ENCODE measurements at places on chromosomes 16 and 17.
A peak's percentile ranks its signal among the peaks of the same experiment; 100 is the strongest.

- DNase-seq: no peak
Observed at GRCh38 chr17:72640415-72641165, 451.9 kb downstream of the SLC39A11 start.

- DNase-seq: no peak
Observed at GRCh38 chr16:84055366-84055765, 12.8 kb upstream of the SLC38A8 start.

DNA sequence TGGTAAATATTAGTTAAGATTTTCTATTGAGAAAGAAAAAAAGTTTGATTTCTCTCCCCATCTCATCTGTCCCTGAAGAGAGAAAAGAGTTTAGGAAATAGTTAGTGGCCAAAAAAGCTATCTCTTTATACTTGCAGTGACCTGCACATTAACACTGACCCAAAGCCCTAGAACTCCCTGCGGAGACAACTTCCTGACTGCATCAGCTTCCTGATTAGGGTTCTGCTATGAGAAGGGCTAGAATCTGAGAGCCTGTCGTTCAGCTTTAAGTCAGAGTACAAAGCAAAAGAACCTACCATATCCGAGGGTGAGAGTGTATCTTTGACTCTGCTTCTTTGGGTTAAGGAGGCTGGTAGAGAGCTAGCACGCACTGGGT, 24.7 kb downstream of the LIMD2 start:
- DNase-seq: no peak

DNA sequence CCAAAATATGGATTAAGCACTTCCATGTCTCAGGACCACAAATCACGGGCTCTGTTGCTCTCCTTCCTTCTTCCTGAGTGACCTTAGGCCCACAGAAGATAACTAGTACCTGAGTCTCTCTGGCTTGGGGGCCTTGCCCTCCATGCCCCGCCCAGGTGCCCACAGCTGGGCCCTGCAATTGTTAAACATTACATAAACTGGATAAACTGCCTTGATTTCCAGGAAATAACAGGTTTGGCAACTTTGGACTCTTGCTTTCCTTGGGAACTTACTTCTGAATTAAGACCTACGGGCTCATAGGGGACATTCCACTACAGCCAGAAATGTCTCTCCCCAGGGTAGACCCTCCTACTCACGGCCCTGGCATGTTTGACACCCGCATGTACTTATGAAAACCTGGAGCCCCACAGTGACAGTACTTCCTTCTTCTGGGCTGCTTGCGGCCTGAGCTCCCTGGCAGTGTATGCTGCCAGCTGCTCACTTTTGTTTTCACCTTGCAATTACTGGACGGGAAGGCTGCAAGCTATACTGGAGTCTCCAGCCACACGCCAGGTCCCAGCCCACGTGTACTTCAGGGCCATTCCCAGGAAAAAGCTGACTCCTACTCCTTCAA, 2.3 kb upstream of the UBALD2 start:
- no peak for DNase-seq

DNA sequence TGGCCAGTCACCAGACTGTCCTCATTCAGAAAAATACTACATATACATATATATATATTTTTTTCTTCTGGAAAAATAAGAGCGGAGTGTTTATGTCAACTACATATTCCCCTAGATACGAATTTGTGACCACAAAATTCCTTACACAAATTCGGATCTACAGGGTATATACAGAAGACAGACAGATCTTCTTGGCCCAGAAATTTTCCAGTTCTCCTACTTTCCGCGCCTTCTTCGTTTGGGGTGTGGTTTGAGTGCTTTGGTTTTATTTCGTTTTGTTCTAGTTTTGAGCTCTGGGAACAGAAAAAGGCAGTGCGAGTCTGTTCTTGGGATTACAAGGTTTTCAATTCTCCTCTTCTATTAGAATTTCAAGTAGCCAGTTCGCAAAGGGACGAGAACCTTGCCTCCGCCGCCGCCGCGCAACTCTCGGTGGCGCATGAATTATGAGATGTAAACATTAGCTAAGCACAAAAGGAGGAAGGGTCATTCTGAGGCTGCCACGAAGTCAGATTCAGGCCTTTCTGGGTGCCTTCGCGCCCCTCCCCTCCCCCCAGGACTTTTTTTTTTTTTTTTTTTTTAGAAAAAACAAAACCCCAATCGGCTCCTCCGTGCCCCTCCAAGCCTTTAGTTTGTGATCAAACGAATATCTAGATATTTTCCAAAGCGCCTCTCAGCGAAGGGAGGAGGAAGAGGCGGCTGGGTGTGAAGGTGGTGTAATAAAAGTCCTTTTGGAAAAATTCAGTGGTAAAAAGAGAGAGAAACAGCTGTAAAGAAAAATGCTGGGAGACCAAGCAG, 1.8 kb upstream of the HOXB4 start:
- DNase-seq: no peak

DNA sequence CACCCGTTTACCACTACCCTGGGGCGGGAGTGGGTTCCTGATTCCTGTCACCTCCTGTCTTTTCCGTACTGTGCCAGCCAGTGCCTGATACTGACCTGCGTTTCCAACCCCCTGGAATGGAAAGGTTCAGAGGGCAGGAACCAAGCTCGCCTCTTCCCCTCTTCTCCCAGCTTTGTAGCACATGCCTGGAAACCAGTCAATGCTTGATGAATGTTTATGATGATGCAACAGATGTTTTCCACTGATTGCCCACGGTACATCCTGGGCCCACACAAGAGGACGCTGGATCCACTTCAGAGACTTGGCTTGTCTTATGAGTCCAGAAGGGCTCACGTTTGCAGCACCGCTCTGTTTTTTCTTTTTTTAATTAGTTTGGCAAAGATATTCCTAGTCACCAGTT, 262.0 kb downstream of the CPPED1 start:
- no peak for DNase-seq

GRCh38 chr17:8443756-8444155, 8.1 kb downstream of the NDEL1 start:
- no peak for DNase-seq

- no peak for DNase-seq
Observed at GRCh38 chr17:44760474-44761308, 1.9 kb downstream of the ADAM11 start.

DNA sequence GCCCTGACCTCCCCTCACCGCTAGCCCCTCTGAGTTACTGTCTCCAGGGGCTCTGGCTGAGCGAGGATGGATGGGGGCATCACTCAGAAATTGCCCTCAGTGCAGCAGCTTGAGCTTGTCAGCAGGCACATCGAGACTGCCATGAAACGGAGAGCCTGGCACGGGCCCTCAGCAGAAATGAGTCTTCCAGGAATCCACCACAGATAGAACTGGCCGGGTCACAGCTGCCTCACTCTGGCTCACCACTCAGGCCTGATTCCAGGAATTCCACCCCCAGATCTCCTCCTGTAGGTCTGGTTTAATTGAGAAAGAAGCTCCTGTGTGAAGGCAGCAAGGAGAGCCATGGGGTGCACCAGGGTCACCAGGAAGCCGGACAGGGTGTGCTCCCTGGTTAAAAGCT, 85.5 kb downstream of the GSG1L start:
- no peak for DNase-seq

GRCh38 chr17:44424828-44425461, 35.5 kb upstream of the ITGA2B start:
- no peak for DNase-seq

GRCh38 chr17:37373530-37374159, 2.1 kb upstream of the C17orf78 start:
- DNase-seq: peak; percentile 19

DNA sequence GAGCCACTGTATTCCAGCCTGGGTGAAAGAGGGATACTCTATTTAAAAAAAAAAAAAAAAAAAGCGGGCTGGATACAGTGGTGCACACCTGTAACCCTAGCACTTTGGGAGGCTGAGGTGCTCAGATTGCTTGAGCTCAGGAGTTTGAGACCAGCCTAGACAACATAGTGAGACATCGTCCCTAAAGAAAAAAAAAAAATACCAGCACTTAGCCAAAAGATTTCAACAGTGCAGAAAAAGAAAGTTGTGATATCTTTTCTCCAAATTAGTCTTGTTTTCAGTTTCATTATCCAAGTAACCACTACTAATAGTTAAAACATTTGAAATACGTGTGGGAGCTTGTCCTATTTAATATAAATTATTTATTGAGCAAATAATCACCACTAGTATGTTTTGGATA, 48.7 kb downstream of the TENT4B start:
- DNase-seq: no peak

- no peak for DNase-seq
Observed at GRCh38 chr16:77332792-77333191, 102.0 kb downstream of the ADAMTS18 start.

DNA sequence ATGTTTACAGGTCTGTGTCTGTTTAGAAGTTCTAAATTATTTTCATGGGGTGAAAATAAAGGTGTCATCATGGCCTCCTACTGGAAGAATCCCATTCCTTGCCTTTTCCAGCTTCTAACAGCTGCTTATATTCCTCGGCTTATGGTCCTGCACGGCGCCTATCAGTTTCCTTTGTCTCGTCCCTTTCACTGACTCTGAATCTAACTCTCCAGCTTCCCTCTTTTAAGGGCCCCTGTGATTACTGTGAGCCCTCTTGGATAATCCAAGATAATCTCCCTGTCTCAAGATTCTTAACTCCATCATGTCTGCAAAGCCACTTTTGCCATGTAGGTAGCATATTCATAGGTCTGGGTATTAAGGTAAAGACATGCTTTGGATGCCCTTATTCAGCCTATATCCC, 441.0 kb upstream of the ERCC4 start:
- no peak for DNase-seq

DNA sequence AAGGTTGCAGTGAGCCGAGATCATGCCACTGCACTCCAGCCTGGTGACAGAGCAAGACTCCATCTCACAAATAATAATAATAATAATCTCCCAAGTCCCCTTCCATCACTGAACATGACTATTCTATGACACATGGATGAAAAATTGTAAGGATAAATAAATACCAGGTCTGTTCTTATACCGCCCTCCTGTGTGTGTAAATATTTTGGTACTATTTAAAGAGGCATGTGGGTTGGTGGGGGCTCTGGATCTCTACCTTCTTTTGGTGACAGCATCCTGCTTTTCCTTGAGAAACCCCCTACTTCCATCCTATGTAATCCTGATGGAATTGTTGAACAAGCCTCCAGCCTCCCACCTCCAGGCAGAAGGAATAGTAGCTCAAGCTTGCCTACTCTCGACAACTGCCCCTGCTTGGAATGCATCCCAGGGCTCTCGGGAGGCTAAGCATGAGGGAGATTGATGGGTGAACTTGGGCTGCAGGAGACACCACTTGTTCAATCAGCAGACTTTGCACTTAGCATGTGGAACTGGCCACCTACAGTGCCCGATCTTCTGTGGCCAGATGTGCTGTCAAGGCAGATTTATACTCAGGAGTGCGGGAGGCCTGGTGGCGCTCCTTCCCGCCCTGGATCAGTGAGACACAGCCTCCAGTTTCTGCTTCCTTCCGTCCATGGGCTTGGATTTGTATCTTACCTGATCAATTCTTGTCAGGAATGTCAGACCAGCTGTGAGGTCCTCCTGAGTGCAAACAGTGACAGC, 287.4 kb downstream of the SLC39A11 start:
- DNase-seq: no peak

DNA sequence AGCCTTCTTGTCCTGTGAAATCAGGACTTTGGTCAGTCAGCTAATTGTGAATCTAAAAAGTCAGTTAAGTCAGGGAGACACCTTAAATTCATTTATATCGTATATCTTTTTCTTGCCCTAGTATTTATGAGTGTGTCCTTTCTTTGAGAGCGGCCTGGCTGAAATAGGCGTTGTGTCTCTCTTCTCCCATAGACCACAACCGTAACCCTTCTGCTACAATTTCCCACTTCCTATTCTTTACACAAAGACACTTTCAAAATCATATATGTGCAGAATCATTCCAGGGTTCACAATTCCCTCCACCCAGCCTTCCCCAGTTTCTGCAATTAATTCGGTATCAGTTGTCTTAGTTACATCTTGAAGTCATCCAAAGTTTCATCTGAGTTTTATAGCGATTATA, 14.0 kb upstream of the COTL1 start:
- no peak for DNase-seq

GRCh38 chr16:25951999-25952398, 260.2 kb downstream of the HS3ST4 start:
- no peak for DNase-seq

DNA sequence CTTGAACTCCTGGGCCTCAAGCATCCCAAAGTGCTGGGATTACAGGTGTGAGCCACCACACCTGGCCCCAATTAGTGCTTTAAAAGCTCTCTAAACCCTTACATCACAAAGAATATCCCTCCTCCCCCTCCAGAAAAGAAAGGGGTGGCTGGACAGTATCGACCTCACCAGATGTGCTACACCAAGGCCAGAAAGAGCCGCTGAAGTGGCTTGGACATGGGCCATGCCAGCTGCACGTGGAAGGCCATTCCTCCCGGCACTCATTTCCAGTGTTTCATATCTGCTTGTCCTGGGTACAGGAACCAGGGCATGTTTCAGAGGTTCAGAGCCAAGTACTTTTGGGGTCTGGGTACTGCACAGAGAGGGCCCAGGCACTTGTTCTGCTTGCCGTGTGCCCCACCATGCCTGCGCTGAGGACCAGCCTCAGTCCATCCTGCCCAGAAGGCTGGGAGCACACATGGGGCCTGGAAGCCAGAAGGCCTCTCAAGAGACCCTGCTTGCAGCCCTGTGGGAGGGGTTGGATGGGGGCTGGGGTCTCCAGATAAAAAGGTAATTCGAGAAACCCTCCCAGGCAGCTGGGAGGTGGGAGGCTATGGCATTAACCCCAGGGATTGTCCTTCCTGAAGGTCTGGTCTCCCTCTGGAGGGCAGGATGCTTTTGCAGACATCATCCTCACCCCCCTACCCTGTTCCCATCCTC, 3.5 kb upstream of the SRRM2 start:
- no peak for DNase-seq

DNA sequence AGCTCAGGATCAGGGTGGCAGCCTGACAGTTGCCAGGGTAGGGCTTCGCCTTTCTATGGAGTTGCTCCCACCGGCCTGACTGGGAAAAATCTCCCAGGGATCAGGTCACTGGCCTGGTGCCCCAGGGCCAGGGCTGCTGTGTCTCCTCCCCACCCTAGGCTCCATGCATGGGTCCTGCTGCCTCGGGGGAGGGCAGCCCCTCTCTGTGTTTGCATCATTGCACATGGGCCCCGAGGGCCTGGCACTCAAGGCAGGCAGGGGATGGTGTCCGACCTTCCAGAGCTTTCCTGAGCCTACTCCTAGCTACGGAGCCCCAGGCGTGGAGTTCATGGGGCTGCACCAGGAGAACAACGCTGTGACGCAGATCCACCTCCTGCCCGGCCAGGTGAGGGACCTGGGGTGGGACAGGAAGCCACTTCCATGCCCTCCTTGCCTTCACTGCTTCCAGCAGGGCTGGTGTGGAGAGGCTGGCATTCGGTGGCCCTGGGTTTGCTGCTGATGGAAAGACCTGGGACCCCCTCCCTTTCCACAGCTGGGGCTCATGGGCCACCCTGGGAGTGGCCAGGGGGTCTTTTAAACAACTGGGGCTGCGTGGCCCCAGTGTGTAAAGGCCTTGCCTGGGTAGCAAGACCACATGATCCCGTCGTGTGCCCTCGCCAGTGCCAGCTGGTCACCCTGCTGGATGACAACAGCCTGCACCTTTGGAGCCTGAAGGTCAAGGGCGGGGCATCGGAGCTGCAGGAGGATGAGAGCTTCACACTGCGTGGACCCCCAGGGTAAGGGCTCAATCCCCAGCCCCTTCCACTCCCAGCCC, 29.5 kb upstream of the MYO15B start:
- no peak for DNase-seq

GRCh38 chr16:59614466-59615240, 880.5 kb upstream of the GOT2 start:
- DNase-seq: no peak

Data from stimulated activated CD4-positive, alpha-beta T cell treated with anti-CD3 and anti-CD28 coated beads, Interleukin-15, amount 100 ng/mL, for 1 hour (primary cell).